ENCODE measurements at places on chromosomes 16 and 17.

GRCh38 chr17:11645426-11645825 lies 47.2 kb downstream of the DNAH9 start:
- no peak for DNase-seq

GRCh38 chr16:67236563-67237395 lies 9.8 kb downstream of the TMEM208 start:
- peak; percentile 66 for DNase-seq

GRCh38 chr17:72152387-72152929 lies 31.6 kb downstream of the SOX9 start:
- DNase-seq: no peak

DNA sequence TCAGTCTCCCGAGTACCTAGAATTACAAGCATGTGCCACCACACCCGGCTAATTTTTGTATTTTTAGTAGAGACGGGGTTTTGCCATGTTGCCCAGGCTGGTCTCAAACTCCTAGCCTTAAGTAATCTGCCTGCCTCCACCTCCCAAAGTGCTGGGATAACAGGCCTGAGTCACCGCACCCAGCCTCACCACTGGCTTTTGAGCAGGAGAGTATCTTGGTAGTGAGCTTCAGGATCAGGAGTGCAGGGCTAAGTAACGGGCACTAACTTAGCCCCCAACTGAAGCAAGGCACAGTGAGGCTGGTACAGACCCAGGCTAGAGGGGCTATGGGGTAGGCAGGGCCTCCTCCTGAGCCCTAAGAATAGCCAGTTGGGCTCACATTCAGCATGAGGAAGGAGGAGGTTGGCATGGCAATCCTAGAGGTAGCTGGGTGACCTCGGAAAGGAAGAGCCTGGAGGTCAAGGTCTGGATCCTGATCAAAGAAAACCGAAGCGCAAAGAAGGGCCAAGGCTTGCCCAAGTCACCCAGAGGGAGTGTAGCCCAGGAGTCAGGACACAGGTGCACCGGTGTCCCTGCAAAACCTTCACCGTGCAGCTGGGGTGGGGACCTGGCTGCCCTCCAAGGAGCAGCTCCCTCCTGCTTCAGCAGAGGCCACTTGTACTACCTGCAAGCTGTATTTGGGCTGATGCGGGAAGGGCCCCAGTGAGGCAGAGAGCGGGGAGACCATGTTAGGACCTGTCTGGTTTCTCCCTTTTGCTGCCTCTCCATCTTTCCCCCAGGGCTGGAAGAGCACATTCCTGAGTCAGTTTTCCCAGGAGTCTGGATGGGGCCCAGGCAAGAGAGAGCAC lies 1.3 kb upstream of the ADGRG5 start:
- no peak for DNase-seq

DNA sequence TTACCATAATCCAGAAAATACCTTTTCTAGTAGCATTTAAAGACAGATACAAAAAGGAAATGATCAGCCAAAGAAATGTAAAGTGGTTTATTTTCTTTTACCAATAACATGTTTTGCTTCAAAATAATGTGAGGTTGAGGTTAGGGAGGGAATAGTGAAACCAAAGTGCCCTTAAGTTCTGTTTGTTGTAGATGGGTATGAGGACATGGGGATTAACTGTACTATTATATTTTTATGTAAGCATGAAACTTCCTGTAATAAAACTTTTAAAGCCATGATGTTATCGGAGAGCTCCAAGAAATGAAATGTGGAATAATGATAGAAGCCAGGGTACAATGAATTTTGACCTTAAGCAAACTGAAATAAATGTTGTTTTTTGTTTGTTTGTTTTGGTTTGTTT lies 9.9 kb downstream of the C16orf46 start:
- DNase-seq: no peak

- DNase-seq: no peak
Observed at GRCh38 chr17:9434642-9435057, 141.0 kb downstream of the STX8 start.

DNA sequence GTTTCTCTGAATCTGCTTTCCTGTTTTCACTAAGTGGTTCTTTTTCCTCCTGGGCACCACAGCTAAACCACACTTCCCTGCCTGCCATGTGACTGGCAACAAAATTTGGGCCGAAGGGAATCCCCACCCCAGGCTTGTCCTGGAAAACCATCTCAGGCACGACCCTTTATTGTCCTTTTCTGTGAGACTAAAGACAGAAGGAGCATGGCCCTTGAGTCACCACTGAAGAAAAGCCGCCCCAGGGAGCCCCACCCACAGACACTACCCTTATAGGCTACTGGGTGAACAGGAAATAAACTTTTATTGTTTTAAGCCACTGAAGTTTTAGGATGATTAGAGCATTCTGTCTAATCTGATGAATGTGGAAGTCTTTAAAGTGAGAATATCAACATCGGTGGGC lies 88.6 kb upstream of the BRD7 start:
- no peak for DNase-seq

GRCh38 chr17:66677201-66677981 lies 157.5 kb upstream of the CACNG5 start:
- no peak for DNase-seq

DNA sequence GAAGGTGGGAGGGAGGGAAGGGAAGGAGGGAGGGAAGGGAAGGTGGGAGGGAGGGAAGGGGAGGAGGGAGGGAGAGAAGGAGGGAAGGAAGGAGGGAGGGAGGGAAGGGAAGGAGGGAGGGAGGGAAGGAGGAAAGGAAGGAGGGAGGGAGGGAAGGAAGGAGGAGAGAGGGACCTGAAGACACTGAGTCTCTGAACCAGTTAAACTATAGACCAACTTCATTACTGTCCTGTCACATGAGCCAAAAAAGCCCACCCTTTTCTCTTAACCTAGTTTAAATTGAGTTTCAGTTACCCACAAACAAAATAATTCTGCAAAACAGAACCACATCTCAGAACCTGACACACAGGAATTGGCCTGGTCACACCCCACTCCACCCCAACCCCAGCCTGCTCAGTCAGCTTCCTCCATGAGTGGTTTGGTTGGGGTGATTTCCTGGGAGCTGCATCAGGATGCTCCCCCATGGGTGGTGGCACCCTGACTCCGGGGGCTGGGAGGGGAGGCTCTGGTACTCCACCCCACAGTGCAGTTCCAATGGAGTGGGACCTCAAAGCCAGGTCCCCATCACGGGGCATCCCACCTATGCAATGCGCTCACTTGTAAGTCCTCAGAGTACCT lies 4.7 kb upstream of the PRR29 start:
- DNase-seq: no peak

DNA sequence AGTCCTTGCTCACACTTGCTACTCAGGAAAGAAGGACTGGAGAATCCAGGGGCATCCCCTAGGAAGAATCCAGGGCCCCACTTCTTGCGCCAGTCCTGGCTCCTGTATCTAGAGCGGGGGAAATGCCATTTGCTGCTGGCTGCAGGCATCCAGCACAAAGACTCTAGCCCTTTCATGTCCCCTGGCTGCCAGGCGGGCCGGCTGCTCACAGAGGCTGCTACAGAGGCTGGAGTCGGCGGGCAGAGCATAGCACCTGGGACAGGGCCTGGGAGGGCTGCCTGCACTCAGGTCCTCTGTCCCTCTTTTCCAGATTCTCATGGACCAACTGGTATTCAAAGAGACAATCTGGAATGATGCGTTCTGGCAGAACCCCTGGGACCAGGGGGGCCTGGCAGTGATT lies 13.8 kb downstream of the SMIM5 start:
- DNase-seq: no peak

GRCh38 chr17:31544186-31544585 lies 152.7 kb downstream of the RAB11FIP4 start:
- DNase-seq: no peak

DNA sequence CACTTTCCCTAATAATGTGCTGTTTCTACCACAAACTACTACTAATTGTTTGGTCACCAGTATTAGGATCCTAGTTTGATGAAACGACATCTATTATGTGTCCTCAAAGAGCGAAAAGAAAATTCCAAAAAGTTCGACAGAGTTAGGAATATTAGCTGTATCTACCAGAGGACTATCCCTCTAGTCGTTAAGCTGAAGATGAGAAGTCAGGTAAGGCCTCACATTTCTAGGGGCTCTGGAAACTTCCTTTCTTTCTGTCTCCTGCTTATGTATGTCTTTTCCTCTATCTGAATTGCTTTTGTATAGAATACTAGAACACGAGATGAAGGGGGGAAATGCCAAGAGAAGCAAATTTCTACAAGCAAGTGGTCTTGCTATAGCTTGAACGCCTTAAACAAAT lies 1.6 kb downstream of the GLG1 start:
- no peak for DNase-seq

GRCh38 chr17:82989881-82990280 lies 89.5 kb upstream of the METRNL start:
- DNase-seq: no peak

DNA sequence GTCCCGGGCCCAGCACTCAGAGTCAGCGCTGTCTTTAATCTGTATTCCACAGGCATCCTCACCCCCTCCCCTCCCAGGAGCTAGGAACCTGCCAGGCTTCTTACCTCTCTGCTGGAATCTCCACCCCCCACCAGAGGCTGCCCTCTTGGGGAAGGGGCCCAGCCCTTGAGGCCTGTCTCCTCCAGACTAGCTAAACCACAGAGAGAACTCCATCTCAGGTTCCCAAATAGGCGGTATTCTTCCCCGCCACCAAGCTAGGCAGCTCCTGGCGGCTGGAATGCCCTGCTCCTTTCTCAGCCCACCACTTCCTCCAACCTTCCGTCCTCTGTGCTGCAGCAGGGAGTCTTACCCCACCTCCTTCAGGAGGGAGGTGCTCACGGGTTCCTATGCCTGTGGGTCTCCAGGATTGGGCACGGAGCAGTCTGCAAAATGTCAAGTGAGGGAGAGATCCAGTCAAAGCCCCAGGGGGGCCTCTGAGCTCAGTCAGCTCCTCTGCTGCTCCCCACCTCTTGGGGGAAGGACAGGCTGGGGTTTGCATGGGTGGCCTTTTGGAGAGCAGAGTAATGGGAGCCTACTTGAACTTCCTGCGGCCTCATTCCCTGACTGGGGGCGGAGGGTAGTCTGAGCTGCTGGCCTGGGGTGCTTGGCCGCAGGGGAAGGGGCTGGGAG lies 55.7 kb downstream of the SREBF1 start:
- no peak for DNase-seq

DNA sequence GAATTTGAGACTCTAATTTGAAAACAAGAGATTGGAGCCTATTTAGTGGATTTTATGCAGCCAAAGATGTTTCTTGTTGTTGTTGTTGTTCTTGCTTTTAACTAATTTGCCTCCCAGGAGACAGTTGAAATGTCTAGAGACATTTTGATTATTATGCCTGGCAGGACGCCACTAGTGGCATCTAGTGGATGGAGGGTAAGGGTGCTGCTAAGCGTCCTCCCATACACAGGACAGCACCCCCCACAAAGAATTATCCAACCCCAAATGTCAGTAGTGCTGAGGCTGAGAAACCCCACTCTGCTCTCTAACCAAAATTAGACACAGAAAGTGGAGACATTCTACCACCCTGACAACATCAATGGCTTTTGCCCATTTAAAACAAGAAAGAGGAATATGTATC lies 15.4 kb upstream of the HSBP1 start:
- no peak for DNase-seq

GRCh38 chr17:21463779-21464407 lies 87.7 kb downstream of the KCNJ12 start:
- no peak for DNase-seq

DNA sequence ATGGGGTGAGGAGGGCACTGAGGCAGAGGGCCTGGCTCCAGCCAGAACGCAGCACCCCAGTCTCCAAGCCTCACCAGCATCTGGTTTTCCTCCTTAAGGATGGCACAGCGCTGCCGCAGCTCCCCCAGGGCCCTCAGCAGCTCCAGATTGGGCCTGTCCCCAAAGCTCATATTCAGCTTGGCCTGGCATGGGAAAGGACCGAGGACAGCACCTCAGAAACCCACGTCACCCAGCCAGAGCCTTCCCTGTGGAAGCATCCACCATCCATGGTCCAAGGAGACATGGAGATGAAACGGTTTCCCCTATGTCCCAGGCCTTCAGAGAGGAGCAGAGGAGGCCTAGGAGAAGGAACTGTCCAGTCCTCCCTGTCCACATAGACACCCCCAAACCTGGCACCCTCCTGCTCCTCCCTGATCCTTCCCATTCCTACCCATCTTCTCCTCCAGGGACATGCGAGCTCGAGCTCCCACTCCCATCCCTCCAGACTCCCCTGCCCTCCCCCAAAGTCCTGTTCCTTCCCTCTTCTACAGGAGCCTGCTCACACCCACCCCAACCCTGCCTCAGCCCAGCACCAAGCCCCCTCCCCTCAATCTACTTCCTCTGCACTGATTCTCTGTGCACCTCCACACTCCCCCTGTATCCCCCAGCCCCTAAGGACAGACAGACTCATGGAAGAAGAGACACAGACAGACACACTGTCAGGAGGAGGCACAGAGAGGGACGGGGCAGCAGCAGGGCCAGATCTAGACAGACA lies 1.8 kb downstream of the TSPOAP1 start:
- DNase-seq: no peak

- no peak for DNase-seq
Observed at GRCh38 chr17:352421-353212, at the start of gene RPH3AL. Gene RPH3AL (minus strand): TSS chr17:352807. CDS start chr17:327543, 25,264 bp downstream.

- peak; percentile 39 for DNase-seq
Observed at GRCh38 chr17:82283208-82283749, 9.8 kb upstream of the CSNK1D start.

DNA sequence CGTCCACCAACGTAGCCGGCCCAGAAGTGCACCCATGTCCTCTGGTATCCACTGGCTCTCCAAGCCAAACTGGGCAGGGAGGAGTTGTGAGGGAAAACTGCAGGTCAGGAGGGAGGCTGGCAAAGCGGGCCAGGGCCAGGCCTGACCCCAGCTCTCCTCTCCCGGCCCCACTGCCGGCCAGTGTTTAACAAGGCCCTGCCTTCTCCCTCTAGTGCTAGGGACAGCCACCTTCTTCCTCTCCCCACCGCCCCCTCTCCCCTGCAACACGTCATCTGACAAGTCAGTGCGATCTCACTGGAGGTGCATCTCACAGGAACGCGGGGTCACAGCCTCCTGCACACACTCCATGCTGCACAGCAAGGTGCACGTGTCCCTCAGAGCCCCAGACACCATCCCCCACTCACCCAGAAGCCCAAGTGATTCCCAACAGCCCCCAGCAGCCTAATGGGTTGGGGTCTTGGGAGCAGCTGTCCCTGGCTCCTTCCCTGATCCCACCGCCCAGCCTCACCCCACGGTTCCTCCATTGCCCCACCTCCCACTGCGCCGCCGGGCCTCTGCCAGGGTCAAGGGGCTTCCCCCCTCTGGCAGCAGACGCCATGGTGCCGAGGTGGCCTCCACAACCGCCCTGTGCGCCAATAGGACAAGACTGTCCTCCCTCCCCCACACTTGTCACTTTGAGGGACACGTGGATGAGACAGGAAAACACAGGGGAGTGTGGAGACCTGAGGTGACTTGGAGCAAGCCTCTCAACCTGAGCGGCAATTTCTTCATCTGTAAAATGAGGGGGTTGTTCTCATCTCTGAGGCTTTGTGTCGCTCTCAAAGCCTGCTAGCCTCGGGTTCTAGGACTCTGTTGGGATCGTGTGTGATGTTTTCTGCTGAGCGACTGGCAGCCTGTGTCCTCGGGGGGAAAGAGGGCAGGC lies 1.1 kb upstream of the ACE start:
- DNase-seq: no peak
